ENCODE measurements at places on chromosomes 1 and 21.
A peak's percentile ranks its signal among the peaks of the same experiment; 100 is the strongest.

DNA sequence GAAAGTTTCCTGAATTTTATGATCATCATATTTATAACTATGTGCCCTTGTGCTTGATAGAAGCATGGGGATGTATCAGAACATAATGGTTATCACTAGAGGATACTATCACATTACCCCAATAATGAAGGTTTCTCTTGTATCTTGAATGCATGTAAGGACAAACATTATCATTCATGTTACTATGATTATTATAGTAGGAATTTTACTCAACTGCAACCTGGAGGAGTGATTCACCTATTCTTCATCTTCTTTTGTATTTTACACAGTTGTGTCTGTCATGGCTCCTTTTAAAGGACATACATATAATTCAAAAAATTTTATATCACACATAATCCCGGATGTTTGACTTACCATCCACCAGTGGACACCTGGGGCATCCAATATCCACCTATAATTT is 143.8 kb upstream of the TMPRSS15 start:
- no peak for DNase-seq

DNA sequence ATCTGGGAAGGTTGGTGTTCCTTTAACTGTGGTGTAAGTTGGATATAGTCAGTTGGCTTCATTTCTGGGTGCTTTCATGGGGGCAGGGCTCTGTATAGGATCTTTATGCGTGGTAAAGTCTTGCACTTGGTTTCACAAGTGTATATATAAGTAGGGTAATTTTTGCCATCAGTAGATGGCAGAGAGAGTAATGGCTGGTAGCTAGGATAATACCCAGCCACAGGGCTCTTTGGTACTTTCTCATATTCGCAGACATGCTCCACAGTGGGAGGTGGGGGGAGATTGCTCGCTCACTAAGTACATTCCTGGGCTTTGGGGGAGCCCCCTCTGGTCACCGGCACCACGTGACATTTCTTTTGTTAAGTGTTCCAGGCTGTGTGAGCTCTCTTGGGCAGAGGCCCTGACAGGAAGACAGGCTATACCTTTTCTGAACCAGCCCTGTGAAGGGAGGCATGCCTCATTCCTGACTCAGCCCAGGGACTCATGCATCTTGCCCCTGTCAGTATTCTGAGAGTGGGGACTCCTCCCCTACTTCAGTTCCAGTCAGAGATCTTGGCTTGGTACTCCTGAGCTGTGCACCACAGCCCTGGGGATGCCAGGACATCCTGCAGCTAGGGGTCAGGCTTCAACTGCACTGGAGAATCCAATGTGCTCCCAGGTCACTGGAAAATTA is 37.6 kb downstream of the FCRL2 start:
- DNase-seq, result no peak

DNA sequence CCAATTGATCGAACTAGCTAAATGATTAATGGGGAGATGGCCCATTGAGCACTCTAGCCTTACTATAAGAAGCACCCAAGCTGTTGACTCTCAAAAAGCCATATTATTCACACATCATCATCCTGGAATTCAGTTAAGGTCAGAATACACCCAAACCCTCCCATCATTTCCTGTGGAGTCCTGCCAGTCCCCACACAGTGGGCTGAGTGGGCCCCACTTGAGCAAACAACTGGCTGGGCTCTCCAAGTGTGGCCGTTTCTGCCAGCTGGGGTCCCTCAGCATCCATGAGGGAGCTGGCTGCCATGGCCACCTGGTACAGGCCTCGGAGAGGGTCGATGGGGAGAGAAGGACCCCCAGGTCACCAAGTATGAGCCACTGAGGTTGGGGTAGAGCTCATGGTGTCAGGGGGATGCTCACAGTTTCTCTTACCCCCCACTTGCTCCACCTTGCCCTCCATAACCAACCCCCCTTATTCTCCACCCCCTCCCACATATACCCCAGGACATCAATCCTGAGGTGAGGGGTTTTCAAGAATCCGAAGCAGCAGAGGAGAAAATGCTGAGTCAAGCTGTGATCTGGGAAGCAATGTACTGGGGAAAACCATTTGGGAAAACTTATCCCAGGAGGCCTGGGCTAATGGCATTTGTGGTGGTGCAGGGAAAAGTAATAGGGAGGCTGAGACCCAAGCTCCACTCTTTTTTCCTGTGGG is 60.3 kb downstream of the UBE2T start:
- no peak for DNase-seq

DNA sequence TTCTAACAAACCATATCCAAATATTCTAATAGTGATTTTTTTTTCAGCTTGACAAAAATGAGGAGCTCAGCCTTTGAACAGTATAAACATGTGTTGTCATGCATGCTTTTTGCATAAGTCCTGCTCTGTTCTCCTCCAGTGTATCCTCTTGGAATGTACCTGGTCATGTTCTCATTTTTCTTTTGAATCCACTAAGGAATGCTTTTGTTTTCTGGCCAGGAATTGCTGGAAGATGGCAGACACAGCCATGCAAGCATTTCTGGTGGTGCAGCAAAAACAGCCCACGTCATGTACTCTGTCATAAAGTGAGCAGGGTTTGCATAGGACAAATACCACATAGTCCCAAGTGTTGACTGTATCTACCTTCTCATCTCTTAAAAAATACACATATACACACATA is 11.5 kb upstream of the PLD5 start:
- DNase-seq, result no peak

- DNase-seq, result no peak
Measured at GRCh38 chr1:160431006-160431405, 30.6 kb downstream of the VANGL2 start.

- DNase-seq, result no peak
Measured at GRCh38 chr1:11499601-11500331, 20.8 kb downstream of the DISP3 start.

- DNase-seq, result no peak
Measured at GRCh38 chr1:87600854-87601253, 272.2 kb downstream of the LMO4 start.

GRCh38 chr1:6198646-6199297 is 623 bp downstream of the RPL22 start:
- DNase-seq, result no peak

DNA sequence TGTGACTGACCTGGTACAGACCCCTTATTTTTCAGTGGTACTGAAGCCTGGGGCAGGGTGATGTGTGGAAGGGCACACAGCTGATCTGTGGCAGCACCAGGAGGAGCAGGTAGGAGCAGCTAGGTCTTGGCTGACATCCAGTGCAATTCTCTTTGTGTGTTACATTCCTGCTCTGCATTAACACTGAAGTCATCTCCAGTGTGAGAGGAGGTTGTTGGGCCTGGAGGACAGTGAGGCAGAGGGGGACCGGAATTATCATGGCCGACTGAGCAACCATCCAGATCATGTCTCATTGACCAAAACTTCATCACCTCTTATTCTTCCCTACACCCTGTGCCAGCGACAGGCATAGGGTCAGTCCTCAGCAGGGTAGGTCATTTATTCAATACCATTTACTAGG is 1.5 kb downstream of the SLAMF8 start:
- DNase-seq, result no peak

DNA sequence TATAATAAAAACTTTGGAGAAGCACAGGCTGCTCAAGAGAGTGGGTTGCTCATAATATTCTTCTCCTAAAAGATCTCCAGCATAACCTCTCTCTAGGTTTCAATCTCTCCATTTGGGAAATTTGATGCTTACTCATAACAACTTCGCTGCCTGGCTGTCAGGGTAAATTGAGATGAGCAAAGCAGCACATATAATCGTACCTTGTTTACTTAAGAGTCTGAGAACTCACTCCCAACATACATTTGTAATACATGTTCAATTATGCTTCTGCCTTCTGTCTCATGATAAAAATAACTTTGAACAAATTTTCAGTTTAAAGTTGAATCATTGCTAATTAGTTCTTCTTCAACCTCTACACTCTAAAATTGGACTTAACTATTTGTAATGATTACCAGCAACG is 68.9 kb downstream of the DUSP10 start:
- DNase-seq, result no peak

DNA sequence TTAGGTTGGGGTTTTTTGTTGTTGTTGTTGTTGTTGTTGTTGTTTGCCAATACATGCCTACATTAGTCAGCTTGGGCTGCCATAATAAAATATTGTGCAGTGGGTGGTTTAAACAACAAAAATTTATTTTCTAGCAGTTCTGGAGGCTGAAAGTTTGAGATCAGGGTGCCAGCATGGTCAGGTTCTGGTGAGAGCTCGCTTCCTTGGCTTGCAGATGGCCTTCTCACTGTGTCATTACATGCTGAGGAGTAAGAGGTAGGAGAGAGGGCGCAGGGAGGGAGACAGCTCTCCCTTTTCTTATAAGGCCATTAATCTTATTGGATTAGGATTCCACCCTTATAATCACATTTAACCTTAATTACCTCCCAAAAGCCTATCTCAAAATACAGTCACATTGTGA is 52.7 kb downstream of the DIRAS3 start:
- DNase-seq, result no peak

- DNase-seq, result no peak
Measured at GRCh38 chr1:41784531-41785274, 134.0 kb downstream of the HIVEP3 start.

DNA sequence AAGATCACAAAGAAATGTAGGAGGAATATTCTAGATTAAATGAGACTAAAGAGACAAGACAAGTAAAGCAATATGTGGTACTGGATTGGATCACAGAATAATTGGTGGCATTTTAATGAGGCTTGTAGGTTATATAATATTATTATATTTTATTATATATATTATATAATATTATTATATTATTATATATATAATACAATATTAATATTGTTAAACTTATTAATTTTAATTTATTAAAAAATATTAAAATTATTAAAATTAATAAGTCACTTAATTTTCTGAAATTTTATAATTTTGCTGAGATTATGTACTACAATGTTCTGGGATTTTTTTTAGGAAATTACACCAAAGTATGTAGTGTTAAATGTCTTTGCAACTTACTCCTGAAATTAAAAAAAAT is 311.9 kb downstream of the COL11A1 start:
- DNase-seq, result no peak

DNA sequence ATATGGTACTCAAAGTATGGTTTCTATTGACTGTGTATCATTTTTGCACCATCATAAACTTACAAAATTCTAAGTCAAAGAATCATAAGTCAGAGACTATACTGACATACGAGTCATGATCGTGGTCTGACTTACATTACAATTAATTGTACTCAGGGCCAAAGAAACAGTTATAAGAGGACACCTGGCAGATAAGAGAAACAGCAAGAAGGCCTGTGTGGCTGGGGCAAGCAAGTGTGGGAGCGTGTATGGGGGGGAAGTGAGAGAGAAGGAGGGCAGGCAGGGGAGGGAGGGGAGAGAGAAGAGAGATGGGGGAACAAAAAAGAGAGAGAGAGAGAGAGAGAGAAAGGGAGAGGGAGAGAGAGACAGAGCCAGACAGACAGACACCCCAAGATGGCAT is 70.9 kb downstream of the RERE start:
- no peak for DNase-seq

GRCh38 chr1:160710517-160711252 is 937 bp downstream of the CD48 start:
- no peak for DNase-seq

DNA sequence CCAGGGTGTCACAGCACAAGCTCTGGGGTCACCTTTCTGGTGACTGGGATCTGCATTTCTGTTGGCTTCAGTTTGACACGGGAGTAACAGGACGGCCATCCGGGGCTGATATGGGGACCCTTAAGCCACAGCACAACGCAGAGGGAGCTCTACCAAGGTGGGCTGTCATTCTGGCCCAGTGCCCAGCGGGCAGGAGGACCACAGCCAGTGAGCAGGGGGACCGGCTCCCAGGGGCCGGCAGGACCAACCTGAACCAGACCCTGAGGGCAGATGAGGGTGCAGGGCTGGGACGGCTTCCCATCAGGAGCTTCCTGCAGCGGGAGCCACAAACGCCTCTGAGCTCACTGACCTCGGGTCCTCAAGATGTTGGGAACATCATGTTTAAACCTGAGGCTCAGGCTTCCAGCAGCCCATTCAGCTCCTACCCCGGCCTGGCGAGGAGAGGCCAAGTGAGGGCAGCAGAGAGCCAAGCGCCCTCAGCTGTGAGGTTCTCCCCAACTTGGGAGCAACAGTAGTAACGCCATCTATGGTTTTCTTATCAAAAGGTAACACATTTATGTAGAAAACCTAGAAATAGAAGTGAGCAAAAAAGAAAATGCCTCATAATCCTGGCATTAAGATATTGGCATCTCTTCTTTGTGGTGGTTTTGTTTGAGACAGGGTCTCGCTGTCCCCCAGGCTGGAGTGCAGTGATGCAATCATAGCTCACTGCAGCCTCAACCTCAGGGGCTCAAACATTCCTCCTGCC is 26.8 kb downstream of the TMEM201 start:
- DNase-seq, result peak; percentile 51

DNA sequence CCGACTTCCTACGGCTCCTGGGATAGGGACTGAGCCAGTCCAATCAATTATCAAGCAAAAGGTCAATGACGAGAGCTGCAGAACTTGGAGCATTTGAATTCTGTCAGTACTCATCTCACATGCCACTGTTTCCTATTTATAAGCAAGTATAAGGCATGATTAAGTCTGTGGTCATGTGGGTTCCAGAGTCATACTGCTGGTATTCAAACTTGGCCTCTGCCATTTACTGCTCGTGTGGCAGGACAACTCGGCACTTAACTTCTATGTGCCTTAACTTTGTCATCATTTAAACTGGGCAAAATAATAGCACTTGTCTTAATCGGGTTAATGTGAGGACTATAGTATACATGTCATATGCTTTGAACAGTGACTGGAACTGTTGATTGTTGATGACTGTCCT is 44.9 kb upstream of the TNFSF18 start:
- no peak for DNase-seq

DNA sequence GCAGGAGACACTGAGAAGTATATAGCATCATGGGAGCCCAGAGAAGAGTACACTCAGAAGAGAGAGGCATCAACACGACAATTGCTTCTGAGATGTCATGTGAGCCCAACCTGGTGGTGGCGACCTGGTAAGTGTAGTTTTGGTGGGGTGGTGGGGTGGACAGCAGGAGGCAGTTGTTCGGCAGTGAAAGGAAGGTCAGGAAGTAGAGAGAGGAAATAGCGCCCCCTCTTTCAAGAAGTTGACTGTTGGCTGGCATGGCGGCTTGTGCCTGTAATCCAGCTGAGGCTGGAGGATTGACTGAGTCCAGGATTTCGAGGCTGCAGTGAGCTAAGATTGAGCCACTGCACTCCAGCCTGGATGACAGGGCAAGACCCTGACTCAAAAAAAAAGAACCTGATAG is 12.6 kb downstream of the RSPO1 start:
- DNase-seq, result no peak

- no peak for DNase-seq
Measured at GRCh38 chr1:156692925-156693847, 12.2 kb downstream of the CRABP2 start.

DNA sequence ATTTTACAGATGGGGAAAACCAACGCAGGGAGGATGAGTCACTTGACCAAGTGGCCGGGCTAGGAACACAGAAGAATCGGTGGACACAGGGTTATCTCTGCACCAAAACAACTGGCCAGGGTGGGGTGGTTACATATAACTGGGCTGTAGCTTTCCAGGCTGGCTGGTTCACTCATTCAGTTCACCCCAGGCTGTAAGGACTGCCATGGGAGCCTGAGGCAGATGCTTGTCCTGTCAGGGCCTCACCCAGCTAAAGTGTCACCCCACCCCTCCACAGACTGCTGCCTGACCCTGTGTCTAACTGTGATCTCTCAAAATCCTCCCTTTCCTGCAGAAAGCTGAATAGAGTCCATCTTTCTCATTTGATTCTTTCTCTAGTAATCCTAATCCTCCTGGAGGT is 387.3 kb downstream of the RYR2 start:
- no peak for DNase-seq

GRCh38 chr1:143727263-143727662 is 244.5 kb downstream of the FAM72C start:
- no peak for DNase-seq
